A172 (cell line): ENCODE measurements at places on chromosomes 11 and 22. TPM values are rescaled to one million over a fixed set of nuclear protein-coding genes. Genes with fewer than 3 reads are reported as not detected.
A peak's percentile ranks its signal among the peaks of the same experiment; 100 is the strongest.

GRCh38 chr11:7196396-7197146 is 55.1 kb upstream of the SYT9 start:
- DNase-seq = no peak

GRCh38 chr22:38733724-38734381 is 21.9 kb downstream of the SUN2 start:
- no peak for DNase-seq

DNA sequence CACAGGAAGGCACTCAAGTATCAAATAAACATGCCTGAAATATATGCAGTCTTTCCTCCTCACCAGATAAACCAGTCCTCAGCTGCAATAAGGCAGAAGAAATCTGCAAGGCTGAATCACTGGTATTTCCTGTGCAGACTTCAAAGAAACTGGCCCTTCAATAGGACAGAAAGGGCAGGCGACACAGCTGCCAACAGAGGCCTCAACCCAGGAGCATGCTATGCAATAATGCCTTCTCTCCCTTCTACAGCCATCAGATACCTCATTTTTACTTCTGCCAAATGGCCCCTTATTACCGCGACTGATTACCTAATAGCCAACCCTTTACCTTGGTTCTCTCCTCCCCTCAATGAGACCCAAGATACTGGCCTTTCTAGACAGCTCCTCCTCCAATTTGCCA is 8.0 kb downstream of the NUMA1 start:
- DNase-seq = peak; percentile 90

DNA sequence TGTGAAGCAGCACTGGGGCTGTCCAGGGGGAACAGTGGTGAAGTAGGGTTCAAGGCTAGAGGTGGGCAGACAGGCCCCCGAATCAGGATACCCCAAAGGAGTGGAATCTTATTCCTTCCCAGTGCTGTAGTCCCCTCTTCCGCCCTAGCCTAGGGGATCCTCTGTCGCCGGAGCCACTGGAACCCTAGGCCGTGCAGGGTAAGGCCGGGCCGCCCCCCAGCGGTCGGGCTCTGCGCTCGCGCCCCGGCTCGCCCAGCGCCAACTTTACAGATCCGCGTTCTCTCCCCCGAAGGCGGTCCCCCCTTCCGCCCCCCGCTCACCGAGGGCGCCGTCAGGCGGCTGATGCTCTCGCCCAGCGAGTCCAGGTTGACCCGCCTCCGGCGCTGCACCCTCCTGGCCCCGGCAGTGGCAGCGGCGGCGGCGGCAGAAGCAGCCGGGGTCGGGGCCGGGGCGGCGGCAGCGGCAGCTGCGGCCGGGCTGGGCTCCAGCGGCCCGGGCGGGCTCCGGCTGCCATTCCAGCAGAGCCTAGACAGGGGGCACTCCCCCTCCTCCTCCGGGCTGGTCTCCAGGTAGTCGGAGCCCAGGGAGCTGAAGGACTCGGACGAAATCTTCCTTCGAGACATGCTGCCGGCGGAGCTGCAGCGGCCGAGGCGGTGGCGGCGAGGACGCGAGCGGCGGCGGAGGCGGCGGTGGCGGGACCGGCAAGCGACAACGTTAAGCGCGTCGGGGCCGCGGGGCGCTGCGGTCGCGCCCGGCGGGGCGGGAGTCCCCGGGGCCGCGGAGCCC is 650 bp downstream of the GUCY1A2 start:
- DNase-seq = peak; percentile 8

DNA sequence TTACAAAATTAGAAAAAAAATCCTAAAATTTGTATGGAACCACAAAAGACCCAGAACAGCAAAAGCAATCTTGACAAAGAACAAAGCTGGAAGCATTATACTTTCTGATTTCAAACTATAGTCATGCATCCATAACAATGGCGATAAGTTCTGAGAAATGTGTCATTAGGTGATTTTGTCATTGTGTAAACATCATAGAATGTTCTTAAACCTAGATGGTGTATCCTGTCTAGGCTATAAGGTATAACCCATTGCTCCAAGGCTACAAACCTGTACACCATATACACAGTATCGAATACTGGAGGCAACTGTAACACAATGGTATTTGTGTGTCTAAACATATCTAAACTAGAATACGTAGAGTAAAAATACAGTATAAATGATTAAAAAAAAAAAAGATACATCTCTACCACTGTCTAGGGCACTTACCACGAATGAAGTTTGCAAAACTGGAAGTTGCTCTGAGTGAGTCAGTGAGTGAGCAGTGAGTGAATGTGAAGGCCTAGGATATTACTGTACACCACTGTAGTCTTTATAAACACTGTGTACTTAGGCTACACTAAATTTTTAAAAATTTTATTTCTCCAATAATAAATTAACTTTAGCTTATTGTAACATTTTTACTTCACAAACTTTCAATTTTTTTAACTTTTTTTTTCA is 18.1 kb upstream of the SC5D start:
- no peak for DNase-seq

DNA sequence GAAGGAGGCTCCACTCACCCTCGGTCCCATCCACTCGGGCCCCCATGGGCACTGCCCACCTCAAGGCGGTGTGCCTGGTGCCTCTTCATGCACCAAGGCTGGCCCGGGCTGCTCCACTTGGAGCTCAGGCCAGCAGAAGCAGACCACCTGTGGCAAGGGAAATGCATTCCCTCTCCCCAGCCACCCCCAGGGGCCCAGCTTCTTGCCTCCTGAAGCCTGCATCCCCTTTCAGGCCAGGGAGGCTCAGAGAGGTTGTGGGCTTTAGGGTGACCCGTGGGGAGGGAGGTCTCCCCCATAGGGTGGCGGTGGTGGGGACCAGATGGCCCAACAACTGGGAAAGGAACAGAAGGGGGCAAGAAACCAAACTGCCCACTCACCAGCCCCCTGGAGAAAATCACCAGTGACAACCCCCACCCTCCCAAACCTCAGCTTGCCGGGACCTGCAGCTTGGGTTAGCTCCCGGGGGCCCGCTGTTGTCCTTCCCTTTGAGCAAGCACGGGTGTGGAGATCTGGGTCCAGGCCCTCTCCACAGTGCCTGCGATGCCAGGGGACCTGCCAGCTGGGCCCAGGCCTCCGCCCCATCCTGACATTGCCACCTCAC is 8.4 kb downstream of the CBX6 start:
- no peak for DNase-seq

The CLDN5 gene
- not detected in 2 replicates for total RNA-seq
